SW 1271 (cell line): ENCODE measurements at places on chromosomes 6 and 20.

- no peak for DNase-seq
Measured at GRCh38 chr6:15458021-15458459, 204.8 kb downstream of the DTNBP1 start.

- DNase-seq: no peak
Measured at GRCh38 chr6:162999575-163000285, 272.0 kb downstream of the PACRG start.

- no peak for DNase-seq
Measured at GRCh38 chr20:15625981-15626380, 947.3 kb downstream of the KIF16B start.

DNA sequence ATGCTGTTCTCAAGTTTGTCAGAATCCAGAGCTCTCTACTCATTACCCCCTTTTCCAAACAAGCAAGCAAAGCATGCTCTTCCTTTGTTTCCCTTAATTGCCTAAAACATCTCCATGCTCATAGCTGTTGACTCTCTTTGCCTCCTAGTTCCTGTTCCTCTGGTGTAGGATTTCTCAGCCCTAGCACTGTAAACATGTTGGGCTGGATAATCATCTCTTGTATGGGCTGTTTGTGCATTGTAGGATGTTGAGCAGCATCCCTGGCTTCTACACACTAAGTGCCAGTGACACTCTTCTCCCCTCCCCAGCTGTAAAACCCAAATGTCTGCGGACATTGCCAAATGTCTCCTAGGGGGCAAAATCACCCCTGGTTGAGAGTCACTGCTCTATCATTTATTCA, 14.0 kb downstream of the PPARD start:
- no peak for DNase-seq

- no peak for DNase-seq
Measured at GRCh38 chr6:31473780-31474761, 23.9 kb upstream of the MICB start.
